Occipital lobe (tissue), 3 donors: ENCODE measurements at places on chromosomes 11 and 22.

GRCh38 chr11:88348870-88349269, 11.3 kb upstream of the CTSC start:
- DNase-seq: no peak

GRCh38 chr11:3135481-3136440, 29.3 kb downstream of the OSBPL5 start:
- no peak for DNase-seq

DNA sequence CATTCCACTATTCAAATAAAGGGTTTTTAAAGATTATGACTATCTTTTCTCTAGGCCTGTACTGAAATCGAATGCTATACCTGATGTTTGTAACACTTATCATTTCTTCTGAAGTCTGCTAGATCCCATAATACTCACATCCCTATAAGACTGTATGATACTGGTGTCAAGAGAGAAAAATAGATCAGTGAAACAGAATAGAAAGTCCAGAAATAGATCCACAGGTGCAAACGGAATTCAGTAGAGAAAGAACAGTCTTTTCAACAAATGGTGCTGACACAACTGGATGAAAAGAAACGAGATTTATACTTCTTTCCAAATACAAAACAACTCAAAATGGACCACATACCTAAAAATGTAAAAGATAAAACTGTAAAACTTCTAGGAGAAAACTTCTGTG, 143.2 kb downstream of the APOL5 start:
- no peak for DNase-seq

GRCh38 chr11:61567286-61568061, 13.4 kb downstream of the SYT7 start:
- DNase-seq: no peak

GRCh38 chr22:31080164-31080847, 812 bp upstream of the SMTN start:
- no peak for DNase-seq

- no peak for DNase-seq
Measured at GRCh38 chr22:32950366-32950765, 107.8 kb downstream of the SYN3 start.

GRCh38 chr11:33898957-33899356, 7.1 kb upstream of the LMO2 start:
- DNase-seq: no peak

DNA sequence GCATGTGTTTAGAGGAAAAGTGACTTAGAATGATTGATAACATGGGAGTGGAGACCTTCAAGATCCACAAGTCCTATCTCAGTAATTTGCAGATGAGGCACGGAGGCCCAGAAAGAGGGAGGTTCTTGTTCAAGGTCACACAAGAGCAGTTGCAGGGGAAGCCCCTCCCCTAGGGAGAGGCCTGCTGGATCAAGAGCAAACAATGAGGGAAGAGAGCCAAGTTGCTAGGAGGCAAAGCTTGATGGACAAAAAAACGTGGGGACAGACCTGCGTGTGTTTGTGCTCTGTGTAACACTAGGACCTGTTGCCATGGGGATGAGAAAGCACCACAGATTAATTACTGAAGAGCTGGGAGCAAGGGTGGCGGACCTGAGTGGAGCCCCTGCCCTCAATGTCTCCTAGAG, 6.4 kb upstream of the MFRP start:
- DNase-seq: no peak

DNA sequence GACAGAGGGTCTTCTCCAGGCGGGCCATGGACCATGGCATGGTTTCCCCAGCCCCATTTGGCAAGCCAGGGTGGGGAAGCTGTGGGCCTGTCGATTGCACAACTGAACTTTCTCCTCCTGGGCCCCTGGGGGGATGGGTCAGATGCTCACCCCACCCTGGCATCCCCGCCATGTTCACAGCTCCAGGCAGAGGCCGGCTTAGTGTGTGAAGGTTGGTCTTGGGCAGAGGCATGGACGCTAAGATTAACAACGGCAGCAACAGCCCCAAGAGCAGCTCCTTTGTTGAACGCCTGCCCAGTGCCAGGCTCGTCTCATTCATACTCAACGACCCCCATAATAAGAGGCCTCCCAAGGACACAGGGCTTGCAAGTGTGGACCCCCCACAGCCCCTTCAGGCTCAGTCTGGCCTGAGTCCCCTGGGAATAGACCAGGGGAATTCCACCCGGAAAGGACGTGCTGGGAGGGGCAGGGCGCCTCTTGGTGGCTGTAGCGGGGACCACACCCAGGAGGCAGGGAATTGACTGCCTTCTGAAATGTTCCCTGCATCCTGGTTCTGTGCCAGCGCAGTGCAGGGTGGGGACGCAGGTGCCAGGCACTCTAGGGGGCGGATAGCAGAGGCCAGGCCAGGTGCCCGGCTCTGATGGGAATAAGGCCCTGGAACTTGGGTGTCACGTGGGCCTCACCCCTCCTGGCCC, 8.3 kb downstream of the TSPO start:
- DNase-seq: no peak

GRCh38 chr11:130806746-130807145, 109.5 kb downstream of the SNX19 start:
- DNase-seq: no peak

DNA sequence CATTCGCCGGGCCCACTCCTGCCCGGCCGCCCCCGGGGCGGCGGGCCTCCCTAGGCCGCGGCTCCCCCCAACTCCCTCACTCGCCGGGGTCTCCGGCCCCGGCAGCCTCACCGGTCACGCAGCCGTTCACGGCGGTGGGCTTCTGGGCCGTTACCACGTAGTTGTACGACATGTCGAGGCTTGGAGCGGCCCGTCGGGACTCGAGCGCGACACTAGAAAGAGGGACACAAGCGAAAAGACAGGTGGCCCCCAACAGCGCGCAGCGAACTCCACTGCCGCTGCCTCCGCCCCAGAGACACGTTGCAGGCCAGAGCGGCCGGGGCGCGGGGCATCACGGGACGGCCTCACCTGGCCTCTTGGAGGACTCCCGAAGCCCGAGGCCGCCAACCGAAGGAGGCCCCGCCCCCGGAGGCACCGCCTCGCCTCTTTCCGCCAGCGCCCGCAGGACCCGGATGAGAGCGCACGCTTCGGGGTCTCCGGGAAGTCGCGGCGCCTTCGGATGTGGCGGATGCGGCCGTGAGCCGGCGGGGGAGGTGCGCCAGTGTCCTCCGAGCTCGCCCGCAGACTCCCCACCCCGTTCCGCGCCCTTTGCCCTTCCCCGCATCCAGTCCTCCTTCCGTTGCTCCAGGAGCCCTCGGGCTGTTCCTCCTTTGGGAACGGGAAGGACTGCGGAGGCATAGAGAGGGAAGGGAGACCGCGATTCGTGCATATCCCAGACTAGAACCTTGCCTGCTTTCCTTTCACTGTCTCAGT, at the start of the genes DDB1 and TKFC:
Gene DDB1 (minus strand): TSS at position 309 of the 753 bp plus-strand sequence. CDS start 137 bp downstream, at position 172.
Gene TKFC (plus strand): TSS at position 432 of the 753 bp plus-strand sequence. CDS start 1,501 bp downstream, outside the sequence.
- DNase-seq: peak; percentile 92

- peak; percentile 82 for DNase-seq
Measured at GRCh38 chr11:18749681-18750319, 23.8 kb upstream of the IGSF22 start.

DNA sequence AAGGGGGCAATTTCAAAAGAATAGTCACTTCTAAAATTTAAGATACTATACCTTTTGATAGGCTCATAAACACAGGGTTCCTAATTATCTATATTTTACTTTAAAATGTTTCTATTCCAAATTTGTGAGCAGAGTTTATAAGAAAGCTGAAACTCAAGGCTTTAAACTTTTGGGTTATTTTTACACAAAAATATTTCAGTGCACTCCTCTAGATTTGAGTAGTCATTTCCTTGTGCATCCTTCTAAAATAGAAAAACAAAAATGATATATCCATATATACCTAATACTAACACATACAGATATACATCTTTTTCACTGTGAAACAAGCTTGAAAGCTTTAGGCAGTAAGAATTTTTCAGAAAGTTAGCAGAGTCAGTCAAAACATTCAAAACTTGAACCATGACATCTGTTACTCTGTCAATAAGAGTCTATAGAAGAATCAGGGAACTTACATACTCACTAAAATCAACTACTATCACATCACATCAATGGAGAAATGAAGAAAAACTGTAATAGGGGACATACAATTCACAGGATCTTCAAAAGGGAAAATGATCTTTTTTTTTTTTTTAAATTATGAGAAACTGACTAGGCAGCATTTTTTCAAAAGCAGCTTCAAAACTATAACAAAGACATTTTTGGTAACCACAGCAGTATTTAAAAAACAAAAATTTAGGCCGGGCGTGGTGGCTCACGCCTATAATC, 5.1 kb downstream of the PHF21A start:
- DNase-seq: no peak

- no peak for DNase-seq
Measured at GRCh38 chr11:69368119-69368880, 74.3 kb downstream of the MYEOV start.

GRCh38 chr11:124863137-124863825, 2.0 kb upstream of the ROBO3 start:
- no peak for DNase-seq

DNA sequence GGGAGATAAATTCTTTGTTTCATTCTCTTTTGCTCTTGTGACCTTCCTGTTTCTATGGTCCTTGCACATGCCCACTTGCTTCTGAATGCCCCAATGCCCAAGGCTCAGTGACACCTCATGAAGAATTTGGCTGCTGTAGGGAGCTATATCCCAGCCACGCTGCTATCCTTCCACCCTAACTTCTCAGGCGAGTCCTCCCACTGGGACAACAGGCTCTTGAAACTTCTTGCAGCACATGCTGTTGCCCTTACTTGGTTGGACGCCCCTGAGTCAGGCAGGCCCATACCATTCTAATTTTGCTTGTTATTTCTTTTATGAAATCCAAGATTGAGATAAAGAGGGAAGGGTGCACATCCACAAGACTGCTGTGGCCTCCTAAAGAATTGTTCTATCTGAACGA, 57.6 kb upstream of the BLID start:
- DNase-seq: no peak

- DNase-seq: no peak
Measured at GRCh38 chr11:126522152-126522551, 166.7 kb downstream of the ST3GAL4 start.

GRCh38 chr22:46947516-46948257, 185.2 kb downstream of the TBC1D22A start:
- DNase-seq: no peak

- no peak for DNase-seq
Measured at GRCh38 chr22:37634417-37634924, 5.0 kb upstream of the SH3BP1 start.

GRCh38 chr11:40877256-40877655, 582.2 kb downstream of the LRRC4C start:
- DNase-seq: no peak

DNA sequence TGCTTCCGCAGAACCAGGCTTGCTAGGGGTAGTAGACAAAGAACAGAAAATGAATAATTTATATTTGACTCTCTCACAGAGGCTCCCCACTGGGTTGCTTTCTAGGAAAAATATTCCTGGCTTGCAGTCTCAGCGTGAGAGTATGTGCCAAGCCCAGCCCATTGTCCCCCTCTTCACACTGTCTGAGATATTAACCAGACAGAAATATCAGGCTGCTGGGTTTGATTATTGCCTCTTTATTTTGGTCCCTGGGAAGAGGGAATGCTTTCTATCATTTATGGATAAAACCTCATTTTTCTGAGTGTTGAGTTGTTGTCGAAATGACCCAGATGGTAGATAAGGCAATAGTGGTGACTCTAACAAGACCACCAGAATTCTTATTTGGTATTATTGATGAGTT, 367.9 kb downstream of the METTL15 start:
- no peak for DNase-seq

GRCh38 chr22:37690407-37690806, 4.3 kb downstream of the NOL12 start:
- no peak for DNase-seq

DNA sequence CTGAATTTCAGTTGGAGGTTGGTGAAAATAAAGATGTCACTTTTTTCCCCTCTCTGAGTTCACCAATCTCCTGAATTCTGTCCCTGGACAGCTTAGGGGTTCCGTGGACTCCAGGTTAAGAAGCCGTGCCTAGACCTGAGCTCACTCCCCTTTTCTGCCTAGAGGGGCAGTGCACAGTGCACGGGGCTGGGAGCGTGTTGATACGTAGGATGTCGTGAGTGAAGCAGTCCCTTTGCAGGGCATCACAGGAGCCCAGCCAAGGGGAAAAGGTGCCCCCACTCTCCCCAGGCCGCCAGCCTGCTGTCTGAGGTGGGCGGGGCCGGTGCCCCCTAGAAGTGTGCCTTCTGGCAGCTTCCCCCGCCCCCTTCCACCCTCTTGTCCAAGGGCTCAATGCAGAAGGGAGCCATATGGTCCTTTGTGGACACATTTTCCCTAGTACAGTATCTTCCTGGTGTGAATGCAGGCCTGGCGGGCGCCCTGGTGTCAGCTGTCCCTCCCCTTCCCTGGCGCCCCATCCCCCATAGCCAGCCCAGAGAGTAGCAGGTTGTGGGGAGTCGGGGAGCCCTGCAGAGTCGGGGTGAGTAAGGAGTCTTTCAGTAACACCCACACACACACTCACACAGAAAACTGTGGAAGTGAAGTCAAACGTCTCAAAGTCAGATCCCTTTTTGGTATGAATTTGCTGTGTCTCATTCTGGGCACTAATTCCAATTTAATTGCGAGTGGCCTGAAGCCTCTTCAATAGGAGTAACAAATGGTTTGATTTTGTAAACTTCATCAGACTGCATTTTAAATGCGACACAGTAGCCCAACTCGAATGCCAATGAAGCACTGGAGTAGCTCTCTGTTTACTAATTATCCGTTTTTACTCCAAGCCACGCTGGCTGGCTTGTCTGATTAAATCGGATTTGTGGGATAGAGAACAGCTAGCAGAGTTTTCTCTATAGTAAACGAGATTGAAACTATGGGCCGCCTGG, 67.5 kb upstream of the NNMT start:
- DNase-seq: peak; percentile 21

- no peak for DNase-seq
Measured at GRCh38 chr22:17443405-17444203, 74.3 kb downstream of the CECR2 start.

GRCh38 chr22:23722724-23723123, 28.2 kb downstream of the ZNF70 start:
- no peak for DNase-seq

DNA sequence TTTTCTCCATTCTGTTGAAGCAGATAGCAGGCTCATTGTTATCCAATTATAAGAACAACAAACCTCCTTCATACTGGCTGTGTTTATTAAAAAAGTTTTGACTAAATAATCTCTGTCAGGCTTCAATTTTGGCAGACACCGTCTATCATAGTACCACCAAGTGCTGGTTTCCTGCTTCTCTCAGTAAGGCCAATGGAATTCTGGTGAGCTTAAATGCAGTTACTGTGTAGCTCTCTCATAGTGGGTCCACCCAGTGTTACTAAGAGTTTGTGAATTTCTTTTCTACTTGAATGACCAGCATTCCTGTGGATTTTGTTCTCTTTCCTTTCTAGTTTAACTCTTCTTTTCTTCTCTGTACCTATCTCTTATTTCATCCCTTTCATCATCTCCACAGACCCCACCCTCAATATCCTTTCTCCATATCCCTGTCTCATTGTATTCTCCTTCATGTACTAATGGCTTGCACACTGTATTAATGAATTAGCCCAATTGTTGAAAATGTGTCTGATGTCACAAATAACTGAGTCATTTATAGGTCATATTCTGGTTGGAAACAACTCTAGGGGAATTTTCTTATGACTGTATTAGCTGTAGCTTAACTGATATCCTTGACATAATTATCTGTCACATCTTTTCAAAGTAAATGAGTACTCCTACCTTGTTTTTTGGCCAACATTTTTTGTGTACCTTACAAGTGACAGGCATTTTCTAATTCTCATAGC, 372.1 kb downstream of the FAT3 start:
- DNase-seq: no peak

GRCh38 chr11:119804698-119805097, 75.7 kb upstream of the NECTIN1 start:
- DNase-seq: no peak
